ENCODE measurements at places on chromosomes 6 and 20. TPM values are rescaled to one million over a fixed set of nuclear protein-coding genes. Genes with fewer than 3 reads are reported as not detected.

GRCh38 chr6:27311806-27312145 lies 297 bp downstream of the POM121L2 start:
- H3K27me3 ChIP-seq = peaks cover 11% of the 10 kb centered on the region
- no peak for DNase-seq
- H3K27ac ChIP-seq = no peak overlapping the region
- no peaks in the 10 kb centered on the region for H3K36me3 ChIP-seq
- H3K4me3 ChIP-seq = peak overlapping the region; percentile 41
- H3K4me1 ChIP-seq = peaks cover 14% of the 10 kb centered on the region

DNA sequence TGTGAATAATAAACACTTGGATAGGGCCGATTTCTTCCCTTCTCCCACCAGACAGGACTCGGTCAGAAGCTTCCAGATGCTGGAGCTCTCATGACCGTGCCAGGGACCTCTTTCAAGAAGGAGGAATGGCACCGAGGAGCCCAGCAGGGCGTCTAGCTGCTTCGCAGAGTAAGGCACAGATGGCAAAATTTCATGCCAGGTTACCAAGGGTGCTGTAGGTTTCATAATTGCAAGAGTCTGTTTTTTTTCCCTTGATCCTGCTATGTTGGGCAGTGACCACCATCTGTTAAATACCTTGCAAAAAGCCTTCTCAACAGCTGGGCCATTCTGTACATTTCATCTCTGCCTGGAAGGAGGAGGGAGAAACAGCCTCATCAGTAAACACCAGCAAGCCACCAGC lies 111.8 kb downstream of the EDN3 start:
- H3K36me3 ChIP-seq = no peaks in the 10 kb centered on the region
- no peak overlapping the region for H3K27ac ChIP-seq
- DNase-seq = no peak
- H3K27me3 ChIP-seq = no peaks in the 10 kb centered on the region
- no peaks in the 10 kb centered on the region for H3K4me1 ChIP-seq

- no peak for DNase-seq
- no peaks in the 10 kb centered on the region for H3K36me3 ChIP-seq
- no peaks in the 10 kb centered on the region for H3K4me1 ChIP-seq
Observed at GRCh38 chr6:122872311-122872710, 83.3 kb downstream of the SMPDL3A start.

DNA sequence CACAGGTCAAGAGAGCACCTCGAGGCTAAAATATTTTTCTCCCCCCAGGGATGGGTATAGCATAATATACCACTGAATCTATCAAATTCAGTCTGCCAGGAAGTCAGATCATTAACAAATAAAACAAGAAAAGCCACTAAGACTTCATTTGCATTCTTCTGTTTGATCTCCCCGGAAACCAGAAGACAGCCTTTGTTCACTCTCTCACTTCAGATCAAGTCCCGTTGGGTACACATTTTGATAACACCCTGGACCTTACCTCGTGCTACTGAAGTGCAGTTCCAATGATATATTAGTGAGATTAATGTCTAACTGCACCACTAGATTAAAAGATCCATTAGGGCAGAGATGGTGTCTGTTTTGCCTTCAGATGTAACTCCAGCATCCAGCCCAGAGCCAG lies 157.7 kb upstream of the B3GAT2 start:
- no peak overlapping the region for H3K27ac ChIP-seq
- DNase-seq = no peak
- no peaks in the 10 kb centered on the region for H3K36me3 ChIP-seq
- no peaks in the 10 kb centered on the region for H3K27me3 ChIP-seq

GRCh38 chr20:60512443-60512842 lies 554.2 kb downstream of the CDH26 start:
- no peak overlapping the region for H3K27ac ChIP-seq
- no peak overlapping the region for H3K4me3 ChIP-seq
- H3K4me1 ChIP-seq = no peaks in the 10 kb centered on the region
- DNase-seq = no peak
- no peaks in the 10 kb centered on the region for H3K36me3 ChIP-seq

DNA sequence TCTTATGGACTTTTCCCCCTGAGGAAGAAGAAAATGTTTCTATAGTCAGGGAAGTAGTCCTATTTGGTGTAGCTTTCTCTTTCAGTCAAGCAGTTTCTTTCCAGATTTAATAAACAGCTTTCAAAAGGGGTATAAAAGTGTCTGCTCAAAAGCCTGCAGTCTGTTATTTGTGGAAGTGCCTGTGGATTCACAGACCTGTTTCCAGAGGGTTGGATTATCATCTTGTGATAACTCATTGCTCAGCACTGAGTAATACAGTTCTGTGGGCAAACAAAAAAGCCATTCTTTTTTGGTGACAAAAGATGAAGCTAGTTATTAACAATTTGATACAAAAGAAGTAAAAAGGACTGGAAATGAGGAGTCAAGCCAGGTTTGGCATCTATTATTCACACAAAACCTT lies 358.2 kb upstream of the ID4 start:
- H3K27me3 ChIP-seq = no peaks in the 10 kb centered on the region
- no peak for DNase-seq
- no peaks in the 10 kb centered on the region for H3K4me1 ChIP-seq
- H3K27ac ChIP-seq = no peak overlapping the region
- H3K36me3 ChIP-seq = no peaks in the 10 kb centered on the region

Gene LY6G6F
- polyA plus RNA-seq = not detected

Gene ALDH5A1
- polyA plus RNA-seq = 2.5 TPM

Gene UFL1
- polyA plus RNA-seq = 6.6 TPM

Data from stomach (tissue), 19 donors.